ENCODE measurements at places on chromosomes 6 and 20. TPM values are rescaled to one million over a fixed set of nuclear protein-coding genes. Genes with fewer than 3 reads are reported as not detected.

Gene BPIFB4
- not detected for total RNA-seq

Gene DOK5
- not detected for total RNA-seq

- no peak for DNase-seq
- no peak overlapping the region for H3K4me3 ChIP-seq
- H3K27me3 ChIP-seq: no peaks in the 10 kb centered on the region
- H3K27ac ChIP-seq: no peak overlapping the region
Observed at GRCh38 chr6:100022847-100023246, 28.8 kb upstream of the MCHR2 start.

- H3K36me3 ChIP-seq: peaks cover 62% of the 10 kb centered on the region
- peaks cover 52% of the 10 kb centered on the region for H3K4me1 ChIP-seq
- H3K4me3 ChIP-seq: no peak overlapping the region
- H3K27ac ChIP-seq: no peak overlapping the region
- no peak for DNase-seq
- no peaks in the 10 kb centered on the region for H3K27me3 ChIP-seq
Observed at GRCh38 chr6:118812970-118813369, 81.0 kb upstream of the ASF1A start.

DNA sequence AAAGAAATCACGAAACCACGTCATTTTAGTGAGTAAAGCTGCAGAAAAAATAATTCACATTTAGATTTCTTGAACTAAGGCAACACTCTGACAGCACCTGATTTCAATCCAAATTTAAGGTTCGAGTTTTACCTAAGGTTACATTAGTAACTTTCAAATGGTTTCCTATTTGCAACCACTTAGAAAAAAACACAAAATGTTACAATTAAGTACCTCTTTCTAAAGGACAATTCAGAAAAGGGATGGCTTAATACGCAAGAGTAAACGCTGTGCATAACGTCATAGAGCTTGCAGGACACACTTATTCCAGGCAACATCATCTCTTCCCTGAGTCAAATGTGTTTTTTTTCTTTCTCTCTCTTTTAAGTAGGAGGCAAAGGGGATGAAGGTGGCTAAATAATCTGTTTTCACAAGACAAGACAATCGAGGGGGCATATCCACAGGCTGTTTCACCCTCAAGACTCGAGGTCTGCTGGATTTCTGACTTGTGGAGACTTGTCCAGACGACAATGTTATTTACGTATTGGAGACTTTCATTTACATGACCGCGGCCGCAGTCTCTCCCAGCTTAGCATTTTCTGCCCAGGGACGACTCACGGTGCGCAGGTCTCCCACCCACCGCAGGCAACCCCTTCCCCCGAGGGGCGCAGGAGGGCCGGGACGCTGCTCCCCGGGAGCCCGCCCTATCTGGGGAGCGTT is 86.0 kb downstream of the SESN1 start:
- peak overlapping the region; percentile 91 for H3K27ac ChIP-seq
- peaks cover 46% of the 10 kb centered on the region for H3K4me1 ChIP-seq
- peak; percentile 35 for DNase-seq
- peak overlapping the region; percentile 90 for H3K4me3 ChIP-seq
- peaks cover 11% of the 10 kb centered on the region for H3K36me3 ChIP-seq
- no peaks in the 10 kb centered on the region for H3K27me3 ChIP-seq

GRCh38 chr6:42846505-42846904 is 32.9 kb upstream of the RPL7L1 start:
- no peaks in the 10 kb centered on the region for H3K27me3 ChIP-seq

DNA sequence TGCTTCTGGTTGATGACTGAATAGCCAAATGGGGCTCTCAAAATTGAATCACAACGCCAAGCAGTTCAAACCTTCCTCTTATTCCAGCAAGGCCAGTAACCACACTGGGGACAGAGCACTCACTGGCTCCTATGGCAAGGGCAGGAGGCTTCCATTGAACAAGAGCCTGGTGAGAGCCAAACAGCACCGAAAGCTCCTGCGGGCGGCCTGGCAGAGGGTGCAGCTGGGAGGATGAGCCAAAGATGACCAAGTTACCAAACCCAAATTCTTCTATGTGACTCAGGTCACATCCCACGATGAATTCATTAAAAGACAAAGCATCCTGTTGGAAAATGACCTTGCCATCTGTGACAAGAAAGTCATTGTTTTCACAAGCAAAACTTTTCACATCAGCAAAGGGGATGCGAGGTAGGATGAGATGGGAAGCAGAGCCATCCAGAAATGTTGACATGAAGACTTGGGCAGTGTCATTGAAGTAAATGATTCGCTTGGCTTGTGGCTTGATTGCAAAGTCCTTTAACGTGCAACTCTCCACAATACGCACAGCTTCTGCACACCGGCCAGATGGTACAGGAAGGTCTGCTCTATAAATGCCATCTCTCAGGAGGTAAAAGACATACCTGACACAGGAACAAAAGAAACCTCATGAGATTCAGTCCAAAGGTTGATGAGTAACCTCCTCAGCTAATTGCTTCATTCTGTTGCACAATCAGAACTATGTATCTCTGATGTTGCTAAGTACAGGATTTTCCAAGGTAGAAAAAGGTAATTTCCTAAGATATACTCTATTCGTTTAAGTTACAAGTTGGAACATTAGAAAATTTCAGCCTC is 36.3 kb downstream of the ROS1 start:
- H3K4me1 ChIP-seq: no peaks in the 10 kb centered on the region
- H3K27ac ChIP-seq: no peak overlapping the region
- no peak overlapping the region for H3K4me3 ChIP-seq

GRCh38 chr20:62476056-62476838 is 452 bp upstream of the GATA5 start:
- no peak for DNase-seq
- no peak overlapping the region for H3K4me3 ChIP-seq
- H3K4me1 ChIP-seq: peaks cover 8% of the 10 kb centered on the region
- peaks cover 43% of the 10 kb centered on the region for H3K27me3 ChIP-seq
- H3K27ac ChIP-seq: no peak overlapping the region

All from activated CD8-positive, alpha-beta T cell treated with anti-CD3 and anti-CD28 coated beads, Interleukin-2, amount 10 ng/mL, durations not matched to agents 7 days and 5 days (primary cell).